ENCODE measurements at places on chromosomes 2 and 18. TPM values are rescaled to one million over a fixed set of nuclear protein-coding genes. Genes with fewer than 3 reads are reported as not detected.

The IGFBP5 gene
- 4.4 TPM for total RNA-seq

GRCh38 chr18:6595666-6596065 lies 133.8 kb upstream of the ARHGAP28 start:
- no peak for DNase-seq

DNA sequence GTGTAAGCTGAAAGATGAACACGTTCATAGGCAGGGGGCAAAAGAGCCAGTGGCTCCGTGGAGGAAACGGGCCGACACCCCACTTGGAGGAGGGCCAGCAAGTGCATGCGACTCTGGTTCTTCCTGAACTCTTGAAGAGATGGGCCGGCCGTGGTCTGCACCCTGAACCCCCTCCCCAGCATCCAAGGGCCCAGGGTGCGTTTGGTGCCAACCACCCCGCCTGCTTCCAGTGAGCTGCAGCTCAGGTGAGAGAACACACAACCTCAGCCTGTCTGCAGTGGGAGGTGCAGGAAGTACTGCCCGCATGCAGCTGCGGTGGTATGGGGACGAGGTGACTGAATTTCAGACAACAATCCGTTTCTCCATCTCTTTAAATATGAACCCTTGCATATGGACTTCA lies 58.9 kb downstream of the ADNP2 start:
- no peak for DNase-seq

The GKN2 gene
- 0.24 TPM for total RNA-seq

DNA sequence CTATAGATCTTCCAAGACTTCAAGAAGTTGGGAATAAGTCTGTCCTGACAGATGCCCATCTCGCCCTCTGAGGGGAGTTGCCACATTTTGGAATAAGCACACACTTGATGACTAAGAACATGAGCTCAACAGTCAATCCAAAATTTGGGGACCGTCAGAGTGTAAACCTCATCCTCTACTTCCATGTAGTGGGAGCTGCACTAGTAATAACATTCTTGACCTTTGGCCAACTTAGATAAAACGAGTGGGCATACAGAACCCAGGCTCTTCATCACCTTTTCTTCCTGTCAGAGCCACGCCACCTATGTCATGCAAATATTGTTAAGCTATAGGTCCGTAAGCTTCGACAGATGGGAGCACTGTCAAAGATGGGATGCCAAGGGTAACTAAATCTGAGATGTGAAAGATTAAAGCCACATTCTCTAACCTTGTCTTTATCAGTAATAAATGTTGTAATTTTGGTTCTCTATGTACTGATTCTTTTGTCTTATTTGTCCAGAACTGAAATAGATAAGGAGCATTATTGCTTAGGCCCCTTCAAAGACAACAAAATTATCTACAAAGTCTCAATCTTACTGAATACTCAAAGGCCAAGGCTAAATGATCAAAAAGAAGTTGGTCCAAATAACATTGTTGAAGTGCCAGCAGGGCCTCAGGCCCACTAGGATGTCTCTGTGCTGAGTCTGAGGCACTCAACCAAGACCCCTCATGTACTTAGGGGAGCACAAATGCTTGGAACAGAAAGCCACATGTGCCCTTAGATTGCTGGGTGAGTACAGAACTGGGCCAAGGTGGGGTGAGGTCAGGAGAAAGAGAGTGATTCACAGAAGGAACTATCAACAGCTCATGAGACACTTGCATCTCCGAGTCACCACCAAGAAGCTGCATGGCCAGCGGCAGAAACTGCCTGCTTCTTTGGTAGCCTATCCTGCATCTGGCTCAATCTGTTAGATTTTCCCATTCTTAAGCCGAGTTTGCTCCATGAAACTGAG lies 15.0 kb downstream of the CDH2 start:
- DNase-seq: peak; percentile 52

The HNMT gene
- 22.6 TPM for total RNA-seq

- no peak for DNase-seq
These were observed 17.3 kb downstream of the BOLA3 start for GRCh38 chr2:74130211-74130995.

The SERPINB11 gene
- not detected for total RNA-seq

DNA sequence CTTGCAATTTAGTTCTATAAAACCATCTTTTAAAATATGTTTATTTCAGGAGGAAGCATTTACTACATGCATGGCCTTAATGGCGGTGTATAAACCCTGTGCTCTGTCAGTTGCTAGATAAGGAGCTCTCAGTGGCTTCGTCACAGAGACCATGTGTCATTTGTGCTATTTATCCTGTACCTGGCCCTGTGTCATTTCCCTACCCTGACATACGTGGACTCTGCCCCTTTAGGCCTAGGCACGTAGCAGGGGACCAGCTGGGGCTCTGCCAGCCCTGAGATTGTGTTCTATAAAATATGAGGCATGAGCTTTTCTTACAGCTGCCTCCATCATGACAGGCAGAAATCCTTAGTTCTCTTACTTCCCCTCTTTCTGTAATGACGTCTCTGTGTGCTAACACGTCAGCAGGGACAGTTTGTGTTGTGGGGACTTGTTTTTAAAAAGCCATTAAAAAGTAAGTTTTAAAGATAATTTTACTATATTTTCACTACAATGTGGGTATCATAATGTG lies 88.0 kb downstream of the ITGB1BP1 start:
- no peak for DNase-seq

The CRYGD gene
- not detected for total RNA-seq

The CYRIA gene
- total RNA-seq: 25.2 TPM

- DNase-seq: no peak
These were observed 154.5 kb downstream of the SMAD2 start for GRCh38 chr18:47775961-47776360.

DNA sequence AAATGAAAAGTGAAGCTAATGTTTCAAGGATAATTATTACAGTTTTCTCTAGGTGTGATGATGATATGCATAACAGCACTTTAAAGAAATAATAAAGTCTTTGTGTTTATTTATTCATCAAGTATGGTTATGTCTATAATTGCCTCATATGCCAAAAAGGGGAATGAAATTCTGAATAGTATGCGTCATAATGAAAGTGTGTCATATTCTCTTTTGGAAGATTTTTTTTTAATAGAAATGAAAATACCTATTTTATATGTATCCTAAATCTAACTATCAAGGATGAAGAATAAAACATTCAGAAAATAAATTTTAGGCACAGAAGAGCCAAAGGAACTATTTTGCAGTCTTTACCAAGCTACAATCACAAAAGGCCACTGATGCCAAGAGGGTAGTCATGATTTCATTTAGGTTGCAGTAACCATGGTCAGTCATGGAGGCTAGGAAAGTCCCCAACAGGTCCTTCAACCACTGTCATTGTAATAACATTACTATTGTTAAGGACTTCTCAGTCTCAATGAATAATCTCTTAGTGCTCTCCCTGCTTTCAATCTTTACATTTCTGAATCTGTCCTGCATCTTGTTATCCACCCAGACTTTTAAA lies 712.5 kb downstream of the DCDC2C start:
- DNase-seq: no peak

The CDK15 gene
- total RNA-seq: 0.19 TPM

- DNase-seq: no peak
These were observed 1133.3 kb upstream of the PIK3C3 start for GRCh38 chr18:40821596-40822243.

The CCDC150 gene
- total RNA-seq: 4.4 TPM

GRCh38 chr2:66428986-66429612 lies 5.8 kb upstream of the MEIS1 start:
- peak; percentile 57 for DNase-seq

DNA sequence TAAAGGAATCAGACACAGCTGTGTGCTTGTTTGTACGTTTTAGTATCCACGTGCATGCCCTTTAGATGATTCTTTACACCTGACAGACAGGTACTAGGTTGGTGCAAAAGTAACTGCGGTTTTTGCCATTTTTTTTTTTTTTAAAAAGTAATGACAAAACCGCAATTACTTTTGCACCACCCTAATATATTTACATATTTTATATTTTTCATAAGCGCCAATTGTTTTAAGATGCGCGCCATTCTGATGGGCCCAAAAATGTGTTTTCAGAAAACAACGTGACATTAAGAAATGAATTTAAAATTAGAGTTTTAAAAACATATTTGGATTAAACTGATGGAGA lies 972 bp upstream of the COBLL1 start:
- DNase-seq: no peak

The SMAD4 gene
- total RNA-seq: 92.8 TPM

GRCh38 chr2:135974036-135974435 lies 11.4 kb downstream of the DARS1 start:
- DNase-seq: no peak

GRCh38 chr18:33022370-33022769 lies 249.5 kb upstream of the KLHL14 start:
- DNase-seq: no peak

DNA sequence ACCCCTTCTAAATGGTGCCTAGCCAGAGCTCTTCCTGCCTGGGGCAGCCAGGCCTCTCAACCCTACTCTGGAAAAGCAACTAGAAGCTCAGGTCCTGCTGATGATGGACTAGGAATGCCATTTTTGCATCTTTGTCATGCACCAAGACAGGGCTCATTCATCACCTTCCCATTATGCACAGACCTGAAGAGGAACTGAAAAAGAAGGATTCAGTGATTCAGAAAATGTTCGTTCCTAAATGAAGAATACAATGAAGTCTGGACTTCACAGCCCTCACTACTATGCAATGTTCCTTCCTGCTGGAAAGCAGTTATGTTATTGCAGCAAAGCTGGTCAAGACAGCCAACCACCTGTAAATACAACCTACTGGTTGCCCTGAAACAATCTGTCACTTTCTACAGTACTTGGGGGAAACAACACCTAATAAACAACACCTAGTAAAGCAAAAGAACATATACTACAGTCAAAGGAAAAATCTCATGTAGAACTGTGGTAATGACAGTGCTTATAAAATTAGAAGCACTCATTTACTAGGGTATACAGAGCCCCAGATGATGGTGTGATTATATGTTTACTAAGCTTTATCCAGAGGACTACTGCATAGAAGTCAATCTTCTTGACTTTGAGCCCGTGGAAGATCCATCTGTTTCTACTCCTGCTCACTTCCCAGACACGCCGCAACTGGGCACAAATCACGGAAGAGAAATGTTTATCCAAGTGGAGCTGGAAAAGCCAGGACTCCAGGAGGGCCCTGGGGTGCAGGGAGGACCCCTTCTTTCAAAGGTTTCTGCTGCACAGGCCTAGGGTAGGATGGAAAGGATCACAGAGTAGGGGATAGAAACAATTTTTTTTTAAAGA lies 103.1 kb upstream of the THOC1 start:
- DNase-seq: no peak

- DNase-seq: no peak
These were observed 245.5 kb upstream of the COPS8 start for GRCh38 chr2:236840215-236840614.

DNA sequence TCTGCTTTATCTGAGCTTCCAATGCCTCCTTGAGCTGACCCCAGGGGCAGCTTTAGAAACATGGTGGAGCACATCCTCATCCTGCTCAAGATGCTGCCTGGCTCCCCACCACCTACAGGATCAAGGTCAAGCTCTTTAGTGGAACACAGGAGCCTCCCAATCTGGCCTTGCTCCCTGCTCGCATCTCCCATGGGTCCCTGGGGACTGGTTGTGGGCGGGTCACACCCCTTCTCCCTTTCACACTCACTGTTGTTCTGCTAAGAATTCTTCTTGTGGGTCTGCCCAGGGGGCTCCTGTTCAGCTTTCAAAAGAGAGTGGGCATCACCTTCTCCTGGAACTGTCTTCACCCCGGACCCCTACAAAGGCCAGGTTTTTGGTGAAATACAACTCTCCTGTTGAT lies 8.4 kb upstream of the NT5DC4 start:
- DNase-seq: no peak

DNA sequence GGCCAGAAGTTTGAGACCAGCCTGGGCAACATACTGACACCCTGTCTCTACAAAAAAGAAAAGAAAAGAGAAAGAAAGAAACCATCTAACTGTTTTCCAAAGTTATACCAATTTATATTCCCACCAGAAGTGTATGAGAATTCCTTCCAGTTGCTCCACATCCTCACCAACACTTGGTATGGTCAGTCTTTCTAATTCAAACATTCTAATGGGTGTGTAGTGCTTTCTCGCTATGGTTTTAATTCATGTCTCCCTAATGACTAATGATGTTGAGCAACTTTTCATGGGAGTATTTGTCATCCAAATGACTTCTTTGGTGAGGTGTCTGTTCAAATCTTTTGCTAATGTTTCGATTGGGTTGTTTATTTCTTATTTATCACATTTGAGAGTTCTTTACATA lies 10.5 kb upstream of the B3GNT7 start:
- DNase-seq: no peak

- DNase-seq: no peak
These were observed 59.9 kb upstream of the KCNE4 start for GRCh38 chr2:222992137-222992536.

DNA sequence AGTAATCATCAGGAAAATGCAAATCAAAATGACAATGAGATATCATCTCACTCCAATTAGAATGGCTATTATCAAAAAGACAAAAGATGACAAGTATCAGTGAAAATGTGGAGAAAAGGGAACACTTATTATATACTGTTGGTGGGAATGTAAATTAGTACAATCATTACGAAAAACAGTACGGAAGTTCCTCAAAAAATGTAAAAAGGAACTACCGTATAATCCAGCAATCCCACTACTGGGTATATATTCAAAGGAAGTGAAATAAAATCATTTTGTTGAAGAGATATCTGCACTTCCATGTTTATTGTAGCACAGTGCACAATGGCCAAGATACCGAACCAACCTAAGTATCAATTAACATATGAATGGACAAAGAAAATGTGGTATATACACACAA lies 52.4 kb upstream of the TEX51 start:
- DNase-seq: no peak

DNA sequence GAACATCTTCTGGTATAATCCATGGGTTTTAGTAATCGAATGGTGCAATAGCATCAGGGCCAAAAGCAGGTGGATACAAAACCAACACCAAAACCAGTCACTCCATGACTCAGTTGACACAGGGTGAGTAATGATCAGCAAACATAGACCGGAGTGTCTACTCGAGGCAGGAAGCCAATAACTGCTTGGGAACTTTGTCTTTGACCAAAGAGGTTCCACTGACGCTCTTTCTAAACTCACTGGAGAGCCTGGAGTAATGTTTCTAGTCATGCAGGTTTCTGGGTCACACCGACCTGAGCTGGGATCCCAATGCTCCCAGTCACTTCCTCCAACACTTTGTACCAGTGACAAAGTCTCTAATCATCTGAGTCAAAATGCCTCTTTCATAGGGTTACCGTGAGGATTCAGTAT lies 30.9 kb downstream of the MREG start:
- peak; percentile 64 for DNase-seq

The GBX2 gene
- total RNA-seq: 6.2 TPM

- DNase-seq: peak; percentile 92
These were observed 33.6 kb downstream of the KIDINS220 start for GRCh38 chr2:8803658-8804379.

GRCh38 chr18:29512203-29512602 lies 1335.3 kb upstream of the CDH2 start:
- no peak for DNase-seq

DNA sequence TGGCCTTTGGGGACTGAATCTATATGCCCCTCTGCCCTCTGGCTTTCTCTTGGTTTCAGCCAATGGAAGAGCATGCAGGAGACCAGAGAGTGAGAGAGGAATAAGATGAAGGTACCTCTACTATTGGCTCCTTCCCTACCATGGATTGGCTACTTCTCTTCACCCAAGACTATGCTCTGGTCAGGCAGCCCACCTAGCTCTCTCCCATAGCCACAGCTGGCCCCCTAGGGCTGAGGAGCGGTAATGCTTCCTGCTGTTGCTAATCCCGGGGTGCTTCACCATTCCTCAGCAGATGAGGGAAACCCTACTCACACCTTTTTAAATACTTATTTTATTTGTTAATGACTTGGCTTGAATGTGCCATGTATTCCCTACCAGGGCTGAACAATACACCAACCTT lies 142.4 kb downstream of the MREG start:
- DNase-seq: peak; percentile 8

GRCh38 chr2:187842978-187843847 lies 289.0 kb upstream of the TFPI start:
- DNase-seq: peak; percentile 68

Measured in A172 (cell line).